ENCODE measurements at places on chromosomes 12 and 14. TPM values are rescaled to one million over a fixed set of nuclear protein-coding genes. Genes with fewer than 3 reads are reported as not detected.

GRCh38 chr12:22700106-22700505 lies 75.1 kb downstream of the ETNK1 start:
- no peak for DNase-seq

DNA sequence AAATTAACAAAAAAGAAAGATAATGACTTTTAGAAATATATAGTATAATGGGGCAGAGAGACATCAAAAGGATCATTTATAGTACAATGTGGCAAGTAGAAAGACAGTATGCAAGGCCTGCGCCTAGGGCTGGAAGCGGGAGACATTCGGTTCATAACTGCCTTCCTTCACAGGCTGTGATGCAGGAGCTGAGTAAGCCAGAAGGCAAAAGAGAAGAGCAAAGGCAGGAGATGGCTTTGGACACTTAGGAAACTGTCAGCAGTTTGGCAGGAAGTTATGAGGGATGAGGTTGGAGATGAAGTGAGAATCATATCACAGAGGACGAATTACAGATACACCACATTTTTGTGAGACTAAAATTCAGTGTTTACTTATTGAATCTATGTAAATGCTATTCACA lies 97.8 kb downstream of the EPS8 start:
- DNase-seq, result no peak

DNA sequence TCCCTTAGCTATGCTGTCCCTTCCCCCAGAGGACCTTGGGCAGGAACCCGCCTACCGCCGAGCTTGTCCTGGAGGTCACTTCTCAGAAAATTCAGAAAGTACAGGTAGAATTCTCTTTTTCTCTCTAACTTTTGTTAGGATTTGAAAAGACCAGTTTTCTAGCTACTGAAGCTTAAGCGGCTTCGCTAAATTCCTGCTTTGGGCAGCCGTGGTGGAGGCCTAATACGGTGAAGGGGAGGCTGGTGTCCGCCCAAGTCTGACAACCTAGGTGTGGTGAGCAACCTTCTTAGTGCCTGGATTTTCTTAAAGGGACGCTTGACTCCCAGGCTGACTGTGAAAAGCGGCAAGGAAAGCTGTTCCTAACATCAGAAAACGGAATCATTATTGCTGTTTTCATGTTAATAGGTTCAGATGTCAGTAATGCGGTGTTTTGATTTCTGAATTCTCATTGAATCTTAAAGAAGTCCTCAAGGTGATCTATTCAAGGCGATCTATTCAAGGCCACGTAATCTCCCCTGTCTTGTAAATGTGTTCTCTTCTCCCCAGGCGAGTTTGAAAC lies 835 bp downstream of the FGD4 start:
- DNase-seq, result no peak

DNA sequence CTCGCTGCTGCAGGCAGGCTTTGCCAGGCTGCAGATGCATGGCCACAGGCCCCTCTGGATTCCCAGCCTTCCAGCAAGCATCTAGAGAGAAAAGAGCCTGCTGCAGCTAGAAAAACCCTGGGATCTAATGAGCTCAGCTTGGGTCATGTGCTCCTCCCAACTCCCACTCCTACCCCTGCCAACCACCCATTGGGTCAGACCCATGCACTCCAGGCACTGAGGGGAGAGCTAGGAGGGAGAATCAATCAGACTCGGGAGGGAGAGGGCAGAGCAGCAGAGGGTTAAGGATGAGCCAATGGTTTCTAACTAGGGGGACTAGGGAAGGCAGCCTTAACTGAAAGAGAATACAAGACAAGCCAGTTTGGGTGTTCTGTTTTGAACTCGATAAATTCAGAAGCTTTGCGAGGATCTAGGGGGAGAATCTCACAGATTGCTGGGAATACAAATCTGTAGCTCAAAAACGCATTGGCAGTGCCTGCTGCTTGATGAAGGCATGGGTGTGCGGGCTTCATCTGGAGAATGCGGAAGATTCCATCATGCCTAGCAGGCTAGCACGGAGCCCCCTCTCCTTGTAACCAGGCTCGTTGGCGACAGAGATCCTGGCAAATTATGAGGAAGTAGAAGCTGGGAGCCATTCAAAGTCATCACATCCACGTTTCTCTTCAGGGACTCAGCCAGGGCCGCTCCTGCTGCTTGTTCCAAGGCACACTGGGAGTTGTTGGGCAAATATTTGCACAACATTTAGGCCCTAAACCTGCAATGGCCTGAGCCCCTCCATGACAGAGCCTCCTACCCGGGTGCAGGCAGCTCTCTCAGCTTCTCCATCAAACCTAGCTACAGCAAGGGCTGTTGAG lies 56.4 kb downstream of the VCPKMT start:
- no peak for DNase-seq

NEDD1 gene
- 50.2 TPM for total RNA-seq

DNA sequence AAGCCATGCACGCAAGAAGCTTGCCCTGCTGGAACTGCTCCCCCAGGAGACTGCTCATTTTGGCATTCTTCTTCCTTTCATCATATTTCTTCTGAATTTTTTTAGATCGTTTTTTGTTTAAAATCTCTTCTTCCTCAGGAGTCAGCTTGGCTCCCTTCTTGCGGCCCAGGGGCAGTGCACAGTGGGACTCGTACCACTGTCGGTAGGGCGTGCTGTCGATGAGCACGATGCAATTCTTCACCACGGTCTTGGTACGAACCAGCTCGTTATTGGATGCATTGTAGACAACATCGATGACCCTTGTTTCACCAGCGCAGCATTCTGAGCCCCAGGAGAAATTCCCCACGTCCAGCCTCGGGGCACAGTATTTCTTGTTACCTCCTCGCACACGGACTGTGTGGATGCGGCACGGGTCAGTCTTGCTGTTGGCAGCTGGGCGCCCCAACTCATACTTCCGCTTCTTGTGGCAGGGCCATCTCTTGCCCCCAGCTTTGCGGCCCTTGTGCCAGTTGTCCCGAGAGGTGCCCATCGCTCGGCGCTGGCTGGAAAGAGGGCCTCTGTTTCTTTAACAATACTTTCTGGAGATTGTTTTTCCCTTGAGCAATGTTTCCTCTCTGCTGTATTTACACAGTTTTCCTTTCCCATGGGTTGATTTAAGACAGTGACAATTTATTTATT lies 452.4 kb downstream of the TMEM121 start:
- no peak for DNase-seq

ALDH1L2 gene
- 0.09 TPM for total RNA-seq

All from A172 (cell line).